ENCODE measurements at places on chromosomes 4 and X.

GRCh38 chr4:99536271-99536670, 25.4 kb downstream of the C4orf17 start:
- H3K4me1 ChIP-seq, result no peaks in the 10 kb centered on the region
- no peaks in the 10 kb centered on the region for H3K36me3 ChIP-seq
- H3K4me3 ChIP-seq, result no peak overlapping the region
- no peaks in the 10 kb centered on the region for H3K27me3 ChIP-seq

DNA sequence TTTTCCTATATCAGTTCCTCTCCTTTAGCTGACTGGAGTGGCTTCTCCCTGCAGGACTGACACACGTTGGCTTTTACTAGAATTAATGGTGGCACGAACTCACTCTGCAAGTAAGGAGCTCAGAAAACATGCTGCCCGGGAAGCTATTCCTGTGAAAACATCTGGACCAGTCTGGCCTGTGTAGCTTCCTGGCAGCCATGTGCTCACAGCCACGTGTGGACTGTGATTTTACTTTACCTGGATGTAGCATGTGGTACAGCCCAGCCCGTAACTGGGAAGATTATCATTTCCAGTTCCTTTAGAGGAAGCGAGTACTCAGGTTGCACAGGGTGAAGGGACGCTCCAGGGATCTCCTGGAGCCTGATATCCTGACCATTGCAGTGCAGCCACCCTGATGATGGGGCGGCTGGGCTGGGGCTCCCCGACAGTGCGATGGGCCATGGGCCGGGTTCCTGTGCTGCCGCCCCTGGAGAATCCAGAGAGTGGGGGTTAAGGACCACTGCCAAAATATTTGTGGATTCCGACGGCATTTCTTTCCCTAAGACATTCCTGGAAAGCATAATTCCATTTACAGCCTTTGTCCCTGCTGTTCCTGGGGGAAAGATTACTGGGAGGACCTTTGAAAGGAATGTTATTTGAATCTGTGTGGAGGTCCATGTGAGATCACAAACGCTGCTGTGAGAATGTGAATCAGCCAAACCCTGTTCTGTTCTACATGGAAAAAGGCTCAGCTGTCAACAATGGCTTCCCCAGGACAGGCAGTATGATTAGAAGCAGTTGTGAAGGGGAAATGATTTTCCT, 35.0 kb downstream of the PROM1 start:
- DNase-seq, result no peak
- H3K4me3 ChIP-seq, result no peak overlapping the region
- no peak overlapping the region for H3K27ac ChIP-seq
- no peaks in the 10 kb centered on the region for H3K4me1 ChIP-seq

DNA sequence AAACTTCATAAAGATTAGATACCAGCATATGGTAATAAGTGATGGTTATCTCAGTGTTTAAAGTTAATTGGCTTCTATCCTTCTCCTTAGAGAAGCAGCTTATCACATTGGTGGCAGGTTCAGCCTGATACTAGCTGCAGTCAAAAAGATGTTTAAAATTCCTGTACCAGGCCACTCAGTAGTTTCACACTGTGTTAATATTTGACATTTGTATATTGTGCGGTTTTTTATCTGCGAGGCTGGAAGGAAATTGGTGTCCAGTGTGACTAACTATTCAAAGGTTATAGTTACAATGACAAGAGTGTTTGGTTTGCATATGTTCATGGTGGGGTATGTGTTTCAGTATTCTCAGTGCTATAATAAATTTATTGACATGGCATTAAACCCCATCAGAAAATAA, 27.5 kb upstream of the TBC1D8B start:
- no peaks in the 10 kb centered on the region for H3K27me3 ChIP-seq
- H3K4me1 ChIP-seq, result no peaks in the 10 kb centered on the region
- no peak overlapping the region for H3K4me3 ChIP-seq
- no peak for DNase-seq

- no peaks in the 10 kb centered on the region for H3K4me1 ChIP-seq
- H3K27me3 ChIP-seq, result no peaks in the 10 kb centered on the region
- H3K4me3 ChIP-seq, result no peak overlapping the region
- no peak for DNase-seq
These were observed 169.3 kb downstream of the GC start for GRCh38 chr4:71614621-71615020.

- no peaks in the 10 kb centered on the region for H3K36me3 ChIP-seq
- H3K27ac ChIP-seq, result no peak overlapping the region
- no peak overlapping the region for H3K4me3 ChIP-seq
- DNase-seq, result no peak
- H3K27me3 ChIP-seq, result no peaks in the 10 kb centered on the region
These were observed 23.7 kb downstream of the RWDD4 start for GRCh38 chr4:183635321-183635720.
